HepG2 (cell line): ENCODE measurements at places on chromosomes 5 and 9. TPM values are rescaled to one million over a fixed set of nuclear protein-coding genes. Genes with fewer than 3 reads are reported as not detected.
A peak's percentile ranks its signal among the peaks of the same experiment; 100 is the strongest.

DNA sequence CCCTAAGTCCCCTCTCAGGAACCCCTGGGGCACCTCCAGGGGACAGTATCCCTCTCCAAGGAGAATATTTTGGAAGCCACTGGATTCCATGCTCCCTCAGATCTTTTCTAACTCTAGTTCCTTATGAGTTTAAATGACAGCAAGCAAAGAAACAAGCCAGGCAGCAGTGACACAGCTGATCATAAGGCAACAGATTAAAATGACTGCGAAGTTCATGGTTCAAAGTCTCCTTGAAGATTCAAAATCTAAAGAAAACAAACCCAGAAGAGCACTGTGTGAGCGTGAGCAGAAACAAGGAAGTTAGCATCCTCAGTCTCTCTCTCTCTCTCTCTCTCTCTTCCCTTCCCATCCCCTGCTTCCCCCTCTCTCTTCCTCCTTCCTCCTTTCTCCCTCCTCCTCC lies 316.7 kb upstream of the SLC30A5 start:
- no peak for DNase-seq
- H3K27ac ChIP-seq = no peak overlapping the region
- H3K4me1 ChIP-seq = no peaks in the 10 kb centered on the region
- no peaks in the 10 kb centered on the region for H3K27me3 ChIP-seq
- no peak overlapping the region for H3K4me3 ChIP-seq

- DNase-seq = no peak
- H3K4me3 ChIP-seq = no peak overlapping the region
- no peak overlapping the region for H3K27ac ChIP-seq
- H3K36me3 ChIP-seq = peaks cover 1% of the 10 kb centered on the region
- H3K4me1 ChIP-seq = 0 out of 2 replicates have a peak, but pooled peaks cover 7% of the 10 kb centered on the region
- no peaks in the 10 kb centered on the region for H3K27me3 ChIP-seq
These were observed 50.6 kb downstream of the LNPEP start for GRCh38 chr5:96986450-96986849.

DNA sequence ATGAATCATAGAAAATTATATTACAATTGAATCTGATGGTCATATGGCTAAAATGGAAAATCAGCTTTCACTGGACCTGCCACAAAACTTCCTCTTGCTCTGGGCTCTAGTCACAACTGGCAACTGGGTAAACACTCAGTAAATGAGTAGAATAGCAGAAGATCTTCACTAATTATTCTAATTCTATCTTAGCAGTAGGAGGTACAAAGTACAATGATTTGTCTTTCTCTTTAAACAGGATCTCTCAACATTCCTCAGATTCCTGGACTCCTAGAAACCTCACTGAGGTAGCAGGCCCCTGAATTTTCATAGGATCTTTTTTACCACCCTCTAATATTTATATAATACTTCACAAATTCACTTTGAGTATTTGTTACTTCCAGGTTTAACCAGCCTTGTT lies 239.9 kb upstream of the SMARCA2 start:
- H3K36me3 ChIP-seq = no peaks in the 10 kb centered on the region
- no peak overlapping the region for H3K4me3 ChIP-seq
- H3K27ac ChIP-seq = no peak overlapping the region
- no peaks in the 10 kb centered on the region for H3K27me3 ChIP-seq
- no peak for DNase-seq
- H3K4me1 ChIP-seq = no peaks in the 10 kb centered on the region

GRCh38 chr9:114416290-114416689 lies 28.5 kb upstream of the AKNA start:
- H3K27ac ChIP-seq = no peak overlapping the region
- H3K27me3 ChIP-seq = no peaks in the 10 kb centered on the region
- peaks cover 8% of the 10 kb centered on the region for H3K4me1 ChIP-seq
- DNase-seq = no peak
- no peaks in the 10 kb centered on the region for H3K36me3 ChIP-seq

Gene FOXI1
- polyA plus RNA-seq = not detected in 2 replicates

DNA sequence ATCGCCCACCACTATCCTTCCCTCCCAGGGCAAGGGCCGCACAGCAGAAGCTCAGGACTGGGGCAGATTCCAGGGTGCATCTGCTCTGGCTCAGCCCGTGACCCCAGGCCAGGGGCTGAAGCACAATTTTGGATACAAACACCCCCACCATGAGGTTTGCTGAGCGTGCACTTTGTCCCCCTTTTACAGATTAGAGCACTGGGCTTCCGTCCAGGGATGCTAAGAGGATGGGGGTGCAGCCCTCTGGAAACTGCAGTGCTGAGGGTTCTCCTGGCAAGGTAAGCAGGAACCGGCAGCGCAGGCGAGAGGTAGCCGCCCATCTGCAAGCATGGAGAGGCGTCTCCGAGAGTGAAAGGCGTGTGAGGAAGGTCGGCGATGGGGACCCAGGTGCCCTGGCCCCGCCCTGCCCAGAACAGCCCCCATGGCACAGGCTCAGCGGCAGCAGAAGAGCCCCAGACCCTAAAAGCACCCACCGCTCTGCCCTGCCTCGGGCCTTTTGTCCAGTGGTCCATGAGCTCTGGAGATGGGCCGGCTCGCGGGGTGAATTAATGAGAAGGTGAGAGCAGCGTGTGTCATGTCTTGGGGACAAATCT lies 54.5 kb upstream of the OLFM1 start:
- H3K27ac ChIP-seq = no peak overlapping the region
- H3K27me3 ChIP-seq = peaks cover 26% of the 10 kb centered on the region; the same call in 1 of the 3 replicates
- DNase-seq = no peak

Gene ORM2
- 824 and 855 TPM in 2 replicates for polyA plus RNA-seq

- DNase-seq = no peak
- no peaks in the 10 kb centered on the region for H3K36me3 ChIP-seq
- no peaks in the 10 kb centered on the region; the same call in 1 of the 2 replicates for H3K27me3 ChIP-seq
- H3K4me1 ChIP-seq = peaks cover 25% of the 10 kb centered on the region
These were observed 72.5 kb upstream of the RASA1 start for GRCh38 chr5:87195104-87195591.

DNA sequence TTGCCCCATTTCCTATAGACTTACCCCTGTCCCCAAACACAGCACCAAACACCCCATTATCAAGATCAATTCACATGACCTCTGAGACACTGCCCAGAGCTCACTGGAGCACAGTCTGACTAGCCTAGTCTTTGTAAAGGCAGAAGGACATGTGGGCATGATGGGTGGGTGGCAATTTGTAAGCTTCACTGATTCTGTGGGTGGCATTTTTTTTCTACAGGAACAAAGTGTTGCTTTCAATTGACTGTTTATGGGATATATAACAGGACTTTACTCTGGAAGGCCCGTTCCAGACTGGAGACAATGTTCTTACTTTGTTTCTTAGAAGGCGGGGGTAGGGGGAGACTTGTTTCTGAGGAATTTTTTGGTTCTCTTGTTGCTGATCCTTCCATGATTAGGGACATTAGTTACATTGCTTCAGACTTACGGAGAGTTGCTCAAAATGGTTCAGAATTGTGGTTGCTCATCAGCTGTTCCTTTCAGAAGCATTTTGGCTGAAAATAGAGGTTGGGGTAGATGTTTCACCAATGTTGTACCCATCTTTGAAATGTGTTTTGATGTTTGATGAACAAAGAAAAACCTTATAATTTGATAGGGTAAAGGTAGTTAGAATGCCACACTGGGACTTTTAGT lies 20.2 kb downstream of the NNT start:
- H3K36me3 ChIP-seq = peaks cover 3% of the 10 kb centered on the region; the same call in 1 of the 2 replicates
- DNase-seq = no peak
- no peak overlapping the region for H3K4me3 ChIP-seq
- H3K27me3 ChIP-seq = no peaks in the 10 kb centered on the region
- H3K27ac ChIP-seq = no peak overlapping the region

Gene TMEFF1
- polyA plus RNA-seq = 0.87 and 1.1 TPM in 2 replicates

GRCh38 chr9:83992407-83992806 lies 11.8 kb downstream of the RMI1 start:
- no peaks in the 10 kb centered on the region for H3K27me3 ChIP-seq
- peak; percentile 84 for DNase-seq
- no peak overlapping the region for H3K4me3 ChIP-seq
- H3K4me1 ChIP-seq = peaks cover 37% of the 10 kb centered on the region
- H3K27ac ChIP-seq = peak overlapping the region; percentile 61

DNA sequence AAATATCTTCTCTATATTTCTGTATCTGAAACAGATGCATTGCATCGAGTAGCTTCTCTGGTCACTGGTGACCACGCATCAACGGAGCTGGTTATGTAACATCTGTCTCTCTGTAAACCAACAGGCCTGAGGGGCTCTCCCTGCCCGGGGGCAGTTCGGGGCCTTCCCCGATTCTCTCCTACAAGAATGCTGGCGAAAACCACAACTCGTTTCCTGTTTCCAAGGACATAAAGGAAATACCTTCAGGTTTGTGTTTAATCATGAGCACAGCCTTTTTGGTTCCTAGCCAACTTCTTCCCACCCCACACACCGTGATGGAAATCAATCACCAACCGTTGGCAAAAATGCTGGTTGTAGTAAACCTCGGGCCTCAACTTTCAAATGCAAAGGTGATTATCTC lies 25.1 kb downstream of the GDNF start:
- H3K27me3 ChIP-seq = peaks cover 29% of the 10 kb centered on the region; the same call in 2 of the 3 replicates
- no peak for DNase-seq
- no peak overlapping the region for H3K27ac ChIP-seq
- no peak overlapping the region for H3K4me3 ChIP-seq
- no peaks in the 10 kb centered on the region for H3K4me1 ChIP-seq
- H3K36me3 ChIP-seq = no peaks in the 10 kb centered on the region

GRCh38 chr5:2142456-2142954 lies 259.8 kb upstream of the IRX4 start:
- no peak overlapping the region for H3K4me3 ChIP-seq
- H3K36me3 ChIP-seq = no peaks in the 10 kb centered on the region
- peaks cover 5% of the 10 kb centered on the region for H3K27me3 ChIP-seq
- no peak overlapping the region for H3K27ac ChIP-seq

GRCh38 chr5:63230754-63231153 lies 652.1 kb downstream of the LRRC70 start:
- no peak overlapping the region for H3K27ac ChIP-seq
- no peaks in the 10 kb centered on the region for H3K27me3 ChIP-seq
- no peak overlapping the region for H3K4me3 ChIP-seq

DNA sequence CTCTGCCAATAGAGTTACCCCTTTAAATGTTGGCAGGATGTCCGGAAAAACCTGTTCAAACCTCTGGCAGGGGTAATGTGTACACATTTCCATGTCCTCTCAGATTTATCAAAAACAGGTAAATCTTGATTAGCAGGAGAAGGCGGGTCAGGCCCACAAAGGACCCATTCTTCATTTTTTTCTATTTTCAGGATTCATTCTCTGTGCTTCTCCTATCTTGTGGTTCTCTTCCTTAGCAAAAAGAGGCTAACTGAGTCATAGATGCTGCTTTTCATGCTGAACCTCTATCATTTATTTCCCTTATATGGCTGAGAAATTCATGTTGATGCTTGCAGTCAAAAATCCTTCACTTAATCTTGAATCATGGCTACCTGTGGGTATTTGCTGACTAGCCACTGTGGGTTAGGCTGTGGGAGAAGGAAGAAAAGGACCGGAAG lies 112.7 kb upstream of the IQGAP2 start:
- H3K27ac ChIP-seq = no peak overlapping the region
- no peaks in the 10 kb centered on the region; the same call in 1 of the 2 replicates for H3K27me3 ChIP-seq
- no peak overlapping the region for H3K4me3 ChIP-seq
- no peaks in the 10 kb centered on the region for H3K4me1 ChIP-seq
- H3K36me3 ChIP-seq = no peaks in the 10 kb centered on the region
